ENCODE measurements at places on chromosomes 7 and 10. TPM values are rescaled to one million over a fixed set of nuclear protein-coding genes. Genes with fewer than 3 reads are reported as not detected.

Gene XRCC2
- 41.2 TPM for total RNA-seq

- DNase-seq = no peak
- H3K4me1 ChIP-seq = no peaks in the 10 kb centered on the region
- no peak overlapping the region for H3K4me3 ChIP-seq
- no peaks in the 10 kb centered on the region for H3K36me3 ChIP-seq
- no peaks in the 10 kb centered on the region for H3K27me3 ChIP-seq
- no peak overlapping the region for H3K27ac ChIP-seq
These were observed 12.4 kb downstream of the GNAT3 start for GRCh38 chr7:80499350-80499953.

Gene EVX1
- total RNA-seq = not detected

DNA sequence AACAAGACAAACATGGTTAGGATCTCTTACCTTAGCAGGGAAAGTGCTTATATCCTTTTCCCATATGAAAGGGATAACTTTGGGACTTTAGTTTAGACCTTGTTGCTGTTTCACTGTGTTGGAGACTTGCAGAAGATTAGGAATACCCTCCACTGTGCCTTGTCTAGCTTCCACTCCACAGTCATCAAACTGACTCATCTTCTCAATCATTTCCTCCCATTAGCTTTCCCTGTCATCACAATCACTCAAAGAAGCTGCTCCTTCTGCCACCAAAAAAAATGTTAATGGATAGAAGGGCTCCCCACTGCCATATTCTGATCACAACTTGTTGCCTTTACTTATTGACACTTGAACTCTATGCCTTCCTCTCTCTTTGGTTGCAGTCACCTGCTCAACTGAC, 16.8 kb downstream of the GNG11 start:
- DNase-seq = no peak
- H3K4me3 ChIP-seq = no peak overlapping the region
- no peaks in the 10 kb centered on the region for H3K36me3 ChIP-seq

- H3K36me3 ChIP-seq = no peaks in the 10 kb centered on the region
- no peak overlapping the region for H3K27ac ChIP-seq
- no peaks in the 10 kb centered on the region for H3K4me1 ChIP-seq
- DNase-seq = no peak
These were observed 8.3 kb downstream of the DYNC1I1 start for GRCh38 chr7:95780665-95781064.

DNA sequence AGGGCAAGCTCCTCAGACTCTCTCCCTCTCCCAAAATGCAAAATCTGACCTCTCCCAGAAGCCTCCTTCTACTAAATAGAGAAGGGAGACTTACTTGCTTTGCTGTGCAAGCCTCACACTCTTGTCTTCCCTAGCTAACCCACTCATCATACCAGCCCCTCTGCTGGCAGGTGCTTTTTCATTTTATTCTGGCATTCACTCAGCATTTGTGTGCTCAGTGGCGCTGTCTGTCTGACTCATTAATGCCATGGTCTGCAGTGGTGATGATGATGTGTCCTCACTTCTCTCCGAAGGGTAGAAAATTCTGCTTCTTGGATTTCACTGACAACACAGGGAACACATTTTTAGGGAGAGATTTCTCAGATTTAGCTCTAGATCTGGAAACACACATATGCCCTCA, 22.0 kb upstream of the BTRC start:
- no peak overlapping the region for H3K4me3 ChIP-seq
- peaks cover 17% of the 10 kb centered on the region for H3K27me3 ChIP-seq
- no peak overlapping the region for H3K27ac ChIP-seq
- DNase-seq = no peak
- H3K4me1 ChIP-seq = no peaks in the 10 kb centered on the region
- no peaks in the 10 kb centered on the region for H3K36me3 ChIP-seq

GRCh38 chr10:117134306-117135025, 3.6 kb downstream of the VAX1 start:
- no peaks in the 10 kb centered on the region for H3K4me1 ChIP-seq
- H3K27me3 ChIP-seq = peaks cover 75% of the 10 kb centered on the region
- H3K4me3 ChIP-seq = no peak overlapping the region
- H3K36me3 ChIP-seq = no peaks in the 10 kb centered on the region
- no peak for DNase-seq
- H3K27ac ChIP-seq = no peak overlapping the region

- no peak overlapping the region for H3K27ac ChIP-seq
- H3K4me3 ChIP-seq = no peak overlapping the region
- H3K4me1 ChIP-seq = no peaks in the 10 kb centered on the region
- peaks cover 25% of the 10 kb centered on the region for H3K27me3 ChIP-seq
- H3K36me3 ChIP-seq = no peaks in the 10 kb centered on the region
These were observed 72.9 kb upstream of the CAV2 start for GRCh38 chr7:116426428-116427156.

DNA sequence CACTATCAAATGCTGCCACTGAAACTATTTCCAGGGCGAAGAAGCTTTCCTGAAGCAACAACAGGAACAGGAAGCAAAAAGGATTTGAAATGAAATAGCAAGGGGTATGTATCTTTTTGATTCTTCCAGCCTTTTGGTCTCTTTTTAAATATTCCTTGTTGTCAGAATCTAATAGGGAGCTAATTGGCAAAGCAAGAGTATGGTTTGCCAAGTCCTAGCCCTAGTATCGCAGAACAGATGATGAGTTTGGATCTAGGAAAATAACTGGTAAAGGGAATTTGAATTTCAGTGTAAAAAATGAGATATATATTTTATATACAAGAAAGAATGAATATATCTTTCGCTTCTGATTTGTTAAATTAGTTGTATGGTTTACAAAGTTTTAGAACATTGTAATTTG, 252.5 kb downstream of the ANKRD7 start:
- no peaks in the 10 kb centered on the region for H3K4me1 ChIP-seq
- H3K27me3 ChIP-seq = no peaks in the 10 kb centered on the region
- no peak overlapping the region for H3K27ac ChIP-seq

Gene ASNS
- 45.0 TPM for total RNA-seq

Gene GHRHR
- total RNA-seq = not detected

GRCh38 chr7:155493744-155494538, 36.0 kb downstream of the EN2 start:
- H3K4me1 ChIP-seq = peaks cover 17% of the 10 kb centered on the region
- peaks cover 11% of the 10 kb centered on the region for H3K27me3 ChIP-seq
- H3K4me3 ChIP-seq = no peak overlapping the region
- DNase-seq = no peak
- H3K36me3 ChIP-seq = peaks cover 6% of the 10 kb centered on the region

GRCh38 chr10:29837586-29837985, 202.8 kb upstream of the SVIL start:
- peaks cover 7% of the 10 kb centered on the region for H3K27me3 ChIP-seq
- H3K4me3 ChIP-seq = no peak overlapping the region
- H3K27ac ChIP-seq = no peak overlapping the region
- no peaks in the 10 kb centered on the region for H3K36me3 ChIP-seq
- peaks cover 8% of the 10 kb centered on the region for H3K4me1 ChIP-seq

Gene PNLIPRP3
- not detected for total RNA-seq

DNA sequence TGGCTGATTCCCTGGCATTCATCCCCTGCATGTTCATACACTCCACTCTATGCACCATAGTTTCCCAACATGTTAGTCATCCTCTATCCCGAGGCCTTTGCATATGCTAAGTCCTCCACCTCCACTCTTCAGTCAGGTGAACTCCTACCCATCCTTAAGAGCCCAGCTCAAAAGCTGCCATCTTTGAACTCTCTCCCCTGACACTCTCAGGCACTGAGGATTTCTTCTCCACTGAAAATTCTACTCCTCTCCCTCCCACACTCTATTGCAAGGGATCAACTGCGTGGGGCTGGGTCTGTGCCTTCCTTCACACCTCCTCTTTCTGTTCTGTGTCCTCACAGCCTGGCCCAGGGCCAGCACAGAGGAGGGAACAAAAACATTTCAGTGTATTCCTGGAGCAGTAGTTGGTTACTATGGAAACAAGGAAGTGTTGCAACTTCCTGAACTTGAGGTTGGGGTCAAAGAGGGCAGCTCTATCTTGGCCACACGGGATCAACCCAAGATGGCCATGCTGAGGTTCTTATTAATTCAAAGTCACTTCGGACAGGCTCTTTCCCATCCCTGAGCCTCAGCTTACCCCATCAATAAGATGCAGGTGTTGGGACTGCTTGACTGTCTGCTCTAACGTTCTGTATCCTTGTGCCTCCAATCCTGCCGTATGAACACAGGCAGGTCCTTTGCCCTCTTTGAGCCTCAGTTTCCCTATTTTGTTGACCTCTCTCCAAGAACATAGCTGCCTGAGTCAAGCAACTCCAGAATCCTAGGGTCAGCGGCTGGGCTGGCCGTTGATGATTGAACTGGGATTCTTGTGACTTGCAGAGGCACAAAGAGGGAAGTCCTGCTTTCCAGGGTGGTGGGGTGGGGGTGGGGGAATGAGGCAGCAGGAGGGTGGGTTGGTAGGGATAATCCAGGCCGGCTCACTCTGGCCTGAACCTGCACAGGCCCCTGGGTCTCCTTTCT, 15.5 kb downstream of the ZMIZ1 start:
- H3K4me1 ChIP-seq = peaks cover 44% of the 10 kb centered on the region
- peak overlapping the region; percentile 58 for H3K4me3 ChIP-seq
- DNase-seq = no peak
- H3K27ac ChIP-seq = peak overlapping the region; percentile 65

DNA sequence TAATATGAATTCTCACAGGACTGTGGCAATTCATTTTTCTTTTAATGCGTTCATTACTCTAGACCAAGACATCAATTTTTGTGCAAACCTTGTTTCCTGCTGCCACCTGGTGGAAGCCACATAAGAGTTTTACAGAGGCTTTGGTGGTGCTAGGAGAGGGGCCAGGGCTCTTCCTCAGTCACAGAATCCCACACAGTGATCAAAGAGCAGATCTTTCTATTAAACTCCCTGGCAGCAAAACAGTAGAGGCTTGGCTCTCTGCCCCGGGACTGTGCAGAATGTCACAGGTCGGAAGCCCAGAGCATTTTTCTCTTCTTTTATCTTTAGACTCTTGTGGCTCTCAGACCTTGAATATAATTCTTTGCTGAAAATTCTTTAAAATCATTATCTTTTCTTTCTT, 506.4 kb upstream of the C7orf33 start:
- H3K36me3 ChIP-seq = no peaks in the 10 kb centered on the region
- no peak for DNase-seq
- H3K4me3 ChIP-seq = no peak overlapping the region
- H3K27ac ChIP-seq = no peak overlapping the region

Measured in natural killer cell treated with Interleukin-12 subunit alpha and Interleukin-12 subunit beta and Interleukin-15 and Interleukin-18, amount 100 ng/mL, for 72 hours (primary cell).